ENCODE measurements at places on chromosomes 4 and X.

DNA sequence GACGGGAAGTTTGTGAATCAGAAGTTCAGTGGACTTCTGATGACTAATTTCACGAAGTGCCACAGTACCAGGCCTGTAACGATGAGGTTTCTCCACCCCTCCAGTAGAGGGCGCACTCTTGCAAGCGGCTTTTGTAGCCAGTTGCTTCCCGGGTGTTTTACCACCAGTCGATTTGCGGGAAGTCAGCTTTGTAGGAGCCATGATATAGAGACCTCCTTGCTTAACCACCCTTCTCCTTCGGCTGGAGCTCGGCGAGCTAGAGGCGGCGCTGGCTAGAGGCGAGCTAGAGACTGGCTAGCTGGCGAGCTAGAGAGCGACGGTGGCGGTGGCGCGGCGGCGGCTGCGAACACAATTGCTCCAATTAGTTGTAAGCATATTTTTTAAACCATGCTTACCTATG lies 72.0 kb downstream of the IL1RAPL1 start:
- DNase-seq = no peak

- no peak for DNase-seq
Measured at GRCh38 chr4:118680808-118681207, 4.4 kb upstream of the METTL14 start.

- DNase-seq = no peak
Measured at GRCh38 chr4:22099896-22100295, 151.3 kb upstream of the KCNIP4 start.

DNA sequence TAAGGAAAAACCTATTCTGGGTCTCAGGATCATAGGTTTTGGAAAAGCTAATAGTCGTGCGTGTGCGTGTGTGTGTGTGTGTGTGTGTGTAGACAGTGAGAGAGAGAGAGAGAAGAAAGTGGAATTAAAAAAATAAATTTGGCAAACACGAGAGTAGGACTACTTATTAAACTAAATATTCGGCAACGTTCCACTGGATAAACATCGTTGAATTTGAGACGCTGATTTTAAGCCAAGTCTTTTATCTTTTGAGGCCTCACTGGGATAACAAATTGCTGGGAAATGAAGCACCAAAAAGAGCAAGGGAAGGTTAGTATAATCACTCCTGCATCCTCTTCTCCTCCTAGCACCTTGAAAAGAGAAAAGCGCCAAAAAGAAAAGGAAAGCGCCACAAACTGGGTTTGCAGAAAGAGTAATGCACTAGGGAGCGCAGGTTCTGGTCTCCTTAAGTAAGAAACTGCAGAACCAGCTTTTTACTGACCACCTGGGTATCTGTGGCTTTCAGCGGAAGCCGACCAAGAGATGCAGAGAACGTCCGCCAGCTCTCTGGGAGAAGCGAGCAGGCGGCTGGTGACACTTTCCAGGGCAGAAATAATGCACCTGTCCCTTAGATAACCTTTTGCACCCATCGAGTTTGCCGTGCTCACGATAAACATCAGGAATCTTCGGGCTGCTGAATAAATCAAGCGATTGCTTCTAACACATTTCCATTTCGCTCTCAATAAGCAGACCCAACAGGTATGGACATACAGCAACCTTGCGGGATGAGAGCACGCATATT lies 3.4 kb downstream of the ATOH1 start:
- no peak for DNase-seq

DNA sequence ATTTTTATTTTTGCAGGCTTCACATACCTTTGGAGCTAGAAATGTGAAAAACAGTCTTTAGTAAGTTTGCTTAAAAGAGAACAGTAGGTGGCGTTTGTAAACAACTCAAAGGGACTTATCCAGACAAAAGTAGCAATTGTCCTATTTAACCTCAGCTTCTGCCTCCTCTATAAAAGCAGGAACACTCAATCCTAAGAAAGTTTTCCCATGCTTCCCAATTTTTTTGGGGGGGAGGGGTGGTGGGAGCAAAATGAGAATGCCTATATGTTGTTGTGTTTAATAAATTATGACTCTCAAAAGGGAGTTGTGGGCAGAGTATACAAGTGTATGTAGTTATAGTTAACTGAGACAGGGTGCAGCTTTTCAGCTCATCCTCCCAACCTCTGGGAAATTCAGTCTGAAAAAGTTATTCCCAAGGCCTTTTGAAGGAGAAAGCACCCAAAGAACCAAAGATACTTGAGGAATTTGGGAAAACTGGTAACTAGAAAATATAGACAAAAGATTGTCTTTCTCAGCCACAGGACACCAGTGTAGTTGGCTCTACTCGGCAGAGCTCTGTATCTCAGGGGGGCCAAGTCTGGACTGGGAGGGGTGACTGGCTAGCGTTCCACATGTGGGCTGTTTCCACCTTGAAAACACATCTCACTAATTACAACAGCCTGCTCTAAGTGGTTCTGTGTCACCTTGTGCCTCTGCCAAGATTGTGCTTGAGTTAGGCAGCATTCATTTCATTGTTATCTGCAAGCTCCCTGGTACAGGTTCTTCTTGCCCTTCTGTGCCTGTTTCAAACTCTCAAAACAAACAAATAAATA lies 2.8 kb downstream of the SFRP2 start:
- no peak for DNase-seq

- DNase-seq = no peak
Measured at GRCh38 chr4:147778942-147779341, 47.1 kb downstream of the ARHGAP10 start.

DNA sequence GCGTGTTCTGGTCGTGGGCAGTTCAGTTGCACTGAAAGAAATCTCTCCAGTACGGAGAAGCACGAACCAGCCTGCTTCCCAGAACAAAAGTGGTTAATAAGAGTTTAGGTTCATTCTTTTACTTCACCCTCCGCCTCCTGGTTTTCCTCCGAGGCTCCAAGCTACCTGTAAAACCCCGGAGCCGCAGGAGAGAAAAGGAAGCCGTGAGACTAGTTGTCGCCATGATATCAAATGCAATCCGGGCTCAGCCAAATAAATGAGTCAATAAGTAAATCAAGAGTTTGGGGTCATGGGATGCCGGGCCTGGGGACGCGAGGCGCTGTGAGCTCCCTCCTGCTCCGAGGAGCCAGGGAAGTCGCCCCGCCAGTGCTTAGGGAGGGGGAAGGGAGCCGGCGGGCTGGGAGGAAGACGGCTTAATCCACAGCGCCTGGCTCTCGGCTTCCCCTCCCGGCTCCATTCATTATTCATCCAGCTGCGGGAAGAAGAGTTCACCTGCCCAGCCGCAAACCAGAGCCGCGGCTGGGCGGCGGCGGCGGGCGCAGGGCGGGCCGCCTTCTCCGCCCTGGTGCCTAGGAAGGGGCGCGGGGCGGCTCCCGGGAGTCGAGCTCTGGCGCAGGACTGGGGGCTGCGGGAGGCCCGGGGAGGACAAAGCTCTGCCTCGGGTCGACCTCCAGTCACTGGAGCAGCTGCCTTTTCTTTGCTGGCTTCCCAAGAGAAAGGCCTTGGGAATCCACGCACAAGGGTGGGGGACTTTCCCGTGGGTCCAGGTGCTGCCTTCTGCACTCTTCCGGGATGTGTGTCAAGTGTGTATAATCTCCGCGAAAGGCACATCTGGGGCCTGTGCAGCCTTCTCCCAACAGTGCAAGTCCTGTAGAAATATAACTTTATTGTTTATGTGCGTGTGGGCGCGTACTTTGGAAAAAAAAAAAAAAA lies 1.7 kb downstream of the FRAS1 start:
- no peak for DNase-seq

DNA sequence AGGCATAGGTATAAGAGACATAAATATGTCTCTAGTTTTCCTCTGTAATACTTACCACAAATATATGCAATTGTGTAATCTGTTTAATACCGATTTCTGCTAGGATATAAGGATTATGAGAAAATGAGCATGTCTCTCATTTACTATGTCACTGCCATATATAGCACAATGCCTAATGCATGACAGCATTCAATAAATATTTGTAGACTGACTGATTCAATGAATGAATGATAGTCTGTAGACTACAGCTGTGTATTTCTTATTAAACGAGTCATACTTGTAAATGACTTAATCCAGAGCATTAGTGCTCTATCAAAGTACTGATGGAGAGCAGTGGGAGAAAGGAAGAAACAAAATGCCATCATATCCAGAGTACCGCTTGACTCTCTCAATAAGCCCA lies 175.6 kb downstream of the PPP3CA start:
- DNase-seq = no peak

DNA sequence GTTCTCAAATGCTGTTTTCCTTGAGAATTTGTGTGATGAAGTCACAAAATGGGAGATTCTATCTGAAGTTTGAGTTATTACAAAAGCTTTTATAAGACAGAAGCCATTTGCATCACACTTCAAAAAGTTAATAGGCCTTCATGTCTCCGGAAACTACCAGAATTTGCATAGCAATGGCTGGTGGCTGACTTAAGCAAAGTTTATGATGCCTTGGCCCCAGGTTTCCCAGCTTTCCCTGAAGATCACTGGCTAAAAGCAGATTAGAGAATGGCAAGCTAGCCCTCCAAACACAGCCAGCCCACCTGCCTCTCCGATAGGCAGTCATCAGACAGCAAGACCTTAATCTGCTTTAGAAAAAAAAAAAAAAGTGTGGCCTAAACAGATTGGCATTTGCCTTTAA lies 197.8 kb downstream of the HS3ST1 start:
- DNase-seq = no peak

- no peak for DNase-seq
Measured at GRCh38 chr4:184980261-184980660, 38.0 kb upstream of the HELT start.

DNA sequence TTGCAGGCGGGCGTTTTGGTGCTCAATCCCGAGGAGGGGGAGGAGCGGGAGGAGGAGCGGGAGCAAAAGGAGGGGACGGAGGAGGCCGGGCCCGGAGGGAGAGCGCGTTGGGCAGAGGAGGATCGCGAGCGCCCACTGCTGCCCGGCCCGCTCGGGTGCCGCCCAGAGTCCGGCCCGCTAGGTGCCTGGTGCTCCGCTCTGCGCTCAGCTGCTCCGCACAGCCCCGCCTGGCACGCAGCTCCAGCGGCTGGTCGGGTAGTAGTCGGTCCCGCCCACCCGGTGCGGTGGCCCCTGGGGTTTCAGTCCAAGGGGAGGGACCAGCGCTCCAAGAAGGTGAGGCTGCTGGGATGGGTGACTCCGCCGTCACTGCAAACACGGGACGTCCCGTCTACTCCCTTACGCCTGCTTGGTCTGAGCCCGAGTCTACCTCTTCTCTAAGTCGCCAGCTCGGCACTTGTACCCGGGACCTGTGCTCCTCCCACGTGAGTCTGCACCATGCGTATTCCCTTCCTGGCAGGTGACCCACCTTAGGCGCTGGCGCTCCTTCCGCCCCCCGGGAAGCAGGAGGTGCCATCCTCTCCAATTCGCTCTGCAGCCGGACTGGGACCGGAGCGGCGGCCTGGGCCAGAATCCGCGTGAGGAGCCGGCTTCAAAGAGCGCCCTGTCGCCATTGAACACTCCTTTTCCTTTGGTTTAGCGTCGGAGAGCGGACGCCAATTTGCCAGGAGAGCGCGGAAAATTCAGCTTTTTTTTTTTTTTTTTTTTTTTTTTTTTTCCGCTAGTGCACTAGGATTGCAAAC lies 405 bp upstream of the HS3ST1 start:
- peak; percentile 36 for DNase-seq

- DNase-seq = no peak
Measured at GRCh38 chr4:114200026-114200425, 220.6 kb upstream of the ARSJ start.

DNA sequence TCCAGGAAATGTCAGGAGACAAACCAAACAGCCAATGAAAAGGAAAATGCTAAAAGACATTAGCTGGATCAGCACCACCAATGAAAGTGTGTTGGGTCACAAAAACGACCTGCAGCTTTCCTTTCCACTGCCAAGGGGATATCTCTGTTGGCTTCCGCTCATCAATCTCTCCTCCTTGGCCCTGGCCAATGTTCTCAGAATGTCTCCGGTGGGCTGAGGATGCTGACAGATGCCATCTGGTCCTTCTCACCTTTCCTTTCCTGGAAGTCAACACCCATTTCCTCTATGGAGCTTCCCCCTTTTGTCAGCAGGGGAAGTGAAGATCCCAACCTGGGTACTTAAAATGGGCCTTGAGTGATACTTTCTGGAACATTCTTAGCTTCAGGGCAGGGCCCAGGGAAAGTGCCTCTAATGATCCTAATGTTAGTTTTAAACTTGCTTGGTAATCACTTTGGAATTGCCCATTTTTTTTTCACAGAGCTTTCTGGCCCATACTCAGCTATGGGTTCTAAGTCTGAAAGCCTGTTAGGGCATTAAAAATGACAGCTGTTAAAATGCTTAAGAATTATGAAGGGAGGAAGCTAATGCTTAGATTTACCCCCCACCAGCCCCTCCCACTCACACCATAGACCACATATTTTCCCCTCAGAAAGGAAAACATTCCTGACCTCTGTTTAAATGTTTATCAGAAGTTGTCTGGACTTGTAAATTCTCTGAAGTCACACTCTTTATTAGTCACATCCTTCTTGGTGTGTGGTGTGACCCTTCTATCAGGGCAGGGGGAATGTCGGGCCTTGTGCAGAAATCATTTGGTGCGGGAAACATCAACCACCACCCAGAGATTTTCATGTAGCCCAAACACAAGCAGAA lies 29.2 kb downstream of the IGFBP7 start:
- DNase-seq = no peak

DNA sequence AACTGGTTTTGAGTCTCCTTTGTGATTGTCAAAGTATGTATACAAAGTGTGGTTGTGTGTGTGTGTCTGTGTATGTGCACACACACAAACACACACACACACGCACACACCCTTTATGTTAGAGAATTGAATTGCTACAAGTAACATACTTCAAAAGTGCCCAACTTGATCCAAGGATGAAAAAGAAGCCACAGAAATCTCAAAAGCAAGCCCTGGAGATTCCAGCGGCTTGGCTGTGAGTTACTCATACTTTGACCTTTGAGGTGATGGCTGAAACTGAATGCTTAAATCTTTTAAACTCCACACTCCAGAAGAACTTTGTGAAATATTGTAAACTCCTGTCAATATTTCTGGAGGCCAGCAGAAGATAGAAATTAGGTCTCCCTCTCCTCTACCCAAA lies 168.4 kb upstream of the NRK start:
- no peak for DNase-seq

GRCh38 chr4:148434075-148434773 lies 8.0 kb downstream of the NR3C2 start:
- no peak for DNase-seq

GRCh38 chr4:53917729-53918128 lies 146.7 kb downstream of the CHIC2 start:
- DNase-seq = no peak

- no peak for DNase-seq
Measured at GRCh38 chrX:139930401-139930800, 2.5 kb downstream of the ATP11C start.

DNA sequence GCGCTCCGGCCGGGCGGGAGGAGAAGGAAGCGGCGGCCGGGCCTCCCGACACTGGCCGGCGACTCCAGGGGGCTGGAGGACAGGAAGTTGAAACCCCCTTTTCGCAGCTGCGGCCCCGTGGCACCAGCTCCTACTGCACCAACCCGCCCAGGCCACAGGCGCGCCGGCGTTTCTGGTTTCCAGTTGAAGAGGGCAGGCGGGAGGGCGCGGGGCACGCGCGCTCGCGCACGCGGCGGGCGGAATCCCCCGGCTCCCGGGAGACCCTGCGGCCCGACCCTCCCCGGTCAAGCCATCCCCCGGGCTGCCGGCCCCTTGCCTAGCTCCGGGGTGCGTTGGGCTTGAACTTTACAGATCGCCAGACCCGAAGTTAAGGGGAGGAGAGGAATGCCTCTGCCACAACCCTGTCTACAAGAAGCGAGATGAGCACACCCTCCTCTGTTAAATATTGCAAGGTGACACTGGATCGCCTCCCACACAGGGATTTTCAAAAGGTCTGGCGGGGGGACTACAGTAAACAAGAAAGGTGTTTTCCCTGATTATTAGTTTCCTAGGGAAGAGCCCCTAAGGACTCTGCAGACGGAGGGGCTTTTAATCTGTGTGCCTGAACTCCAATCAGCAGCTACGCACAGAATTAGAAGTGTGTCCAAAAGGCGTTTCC lies 1.4 kb downstream of the ELOVL6 start:
- peak; percentile 70 for DNase-seq

GRCh38 chrX:36445566-36445965 lies 526.0 kb downstream of the CFAP47 start:
- DNase-seq = no peak

All from naive thymus-derived CD8-positive, alpha-beta T cell (primary cell).